ENCODE measurements at places on chromosomes 7 and 10.
A peak's percentile ranks its signal among the peaks of the same experiment; 100 is the strongest.

GRCh38 chr7:123440101-123440548, 94.3 kb downstream of the IQUB start:
- DNase-seq: no peak

GRCh38 chr10:28530751-28531150, 2.2 kb upstream of the WAC start:
- DNase-seq: no peak

GRCh38 chr7:94042381-94042780, 38.2 kb upstream of the BET1 start:
- no peak for DNase-seq

DNA sequence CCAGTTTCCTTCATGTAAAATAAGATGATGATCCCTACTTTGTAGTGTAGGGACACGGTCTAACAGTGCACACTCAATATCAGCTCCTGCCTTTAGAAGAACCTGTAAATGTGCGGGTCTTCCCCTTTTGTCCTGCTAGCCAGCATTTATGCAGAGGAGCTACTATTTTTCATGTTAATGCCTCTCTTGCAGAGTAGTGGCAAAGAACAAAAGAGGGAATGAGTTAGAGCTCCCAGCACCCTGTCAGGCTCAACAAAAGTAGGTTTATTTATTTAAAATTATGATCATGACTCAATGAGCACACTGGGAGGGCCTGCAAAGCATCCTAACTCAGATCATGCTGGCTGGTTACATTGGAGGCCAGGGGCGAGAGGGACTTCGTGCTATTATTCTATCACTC, 414.5 kb upstream of the COBL start:
- DNase-seq: no peak

- no peak for DNase-seq
Observed at GRCh38 chr10:102945449-102945848, 27.4 kb downstream of the CNNM2 start.

DNA sequence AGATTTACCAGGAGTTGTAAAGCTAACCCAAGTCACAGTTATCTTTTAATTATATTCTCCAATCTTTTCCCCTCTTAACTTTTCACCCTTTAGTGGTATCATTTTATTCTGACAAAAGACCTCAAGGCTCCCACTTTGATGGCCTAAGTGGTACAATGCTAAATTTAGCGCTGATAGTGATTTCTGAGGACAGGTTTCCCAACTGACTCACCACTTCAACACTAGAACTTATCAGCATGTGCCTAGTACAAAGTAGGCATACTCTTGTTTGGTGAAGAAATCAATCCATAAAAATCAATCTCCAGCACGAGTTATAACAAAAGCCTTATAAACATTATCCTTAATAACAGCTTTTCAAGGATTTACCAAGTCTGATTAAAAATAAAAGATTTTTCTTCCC, 7.5 kb downstream of the SNX13 start:
- no peak for DNase-seq

DNA sequence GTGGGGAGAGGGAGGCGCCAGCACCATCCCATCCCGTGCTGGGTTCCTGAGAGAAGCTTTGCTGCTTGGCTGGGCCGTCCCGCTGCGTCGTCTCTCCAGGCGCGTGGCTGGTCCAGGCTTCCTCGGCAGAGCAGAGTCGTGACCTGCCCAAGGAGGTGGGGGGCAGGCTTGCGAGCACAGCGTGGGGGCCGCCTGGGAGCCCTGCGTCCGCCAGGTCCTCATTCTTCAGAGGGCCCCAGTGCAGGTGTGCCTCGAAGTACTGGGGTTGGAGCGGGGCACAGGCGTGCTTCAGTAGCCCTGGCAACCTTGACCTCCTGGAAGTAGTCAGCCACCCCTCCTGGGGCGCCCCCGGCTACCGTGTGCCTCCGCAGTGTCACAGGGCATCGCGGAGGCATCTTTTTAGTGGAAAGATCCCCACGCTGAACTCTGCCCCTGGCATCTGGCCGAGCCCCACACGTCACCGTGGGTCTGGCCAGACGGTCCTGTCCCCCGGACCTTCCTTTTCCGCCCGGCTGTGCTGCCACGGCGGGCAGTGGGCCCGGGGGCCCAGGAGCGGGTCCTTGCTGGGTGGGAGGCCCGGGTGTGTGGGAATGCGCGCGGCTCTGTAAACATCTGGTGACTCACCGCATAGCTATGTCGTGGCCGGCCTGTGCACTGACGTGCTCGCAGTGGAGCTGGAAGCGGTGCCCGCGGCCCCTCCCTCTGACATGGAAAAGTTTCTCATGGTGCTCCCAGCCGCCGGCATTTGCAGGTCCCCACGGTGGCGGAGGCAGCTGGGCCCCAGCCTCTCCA, 6.4 kb downstream of the MAFK start:
- DNase-seq: no peak

GRCh38 chr10:79286318-79286951, 60.8 kb upstream of the PPIF start:
- DNase-seq: peak; percentile 80

DNA sequence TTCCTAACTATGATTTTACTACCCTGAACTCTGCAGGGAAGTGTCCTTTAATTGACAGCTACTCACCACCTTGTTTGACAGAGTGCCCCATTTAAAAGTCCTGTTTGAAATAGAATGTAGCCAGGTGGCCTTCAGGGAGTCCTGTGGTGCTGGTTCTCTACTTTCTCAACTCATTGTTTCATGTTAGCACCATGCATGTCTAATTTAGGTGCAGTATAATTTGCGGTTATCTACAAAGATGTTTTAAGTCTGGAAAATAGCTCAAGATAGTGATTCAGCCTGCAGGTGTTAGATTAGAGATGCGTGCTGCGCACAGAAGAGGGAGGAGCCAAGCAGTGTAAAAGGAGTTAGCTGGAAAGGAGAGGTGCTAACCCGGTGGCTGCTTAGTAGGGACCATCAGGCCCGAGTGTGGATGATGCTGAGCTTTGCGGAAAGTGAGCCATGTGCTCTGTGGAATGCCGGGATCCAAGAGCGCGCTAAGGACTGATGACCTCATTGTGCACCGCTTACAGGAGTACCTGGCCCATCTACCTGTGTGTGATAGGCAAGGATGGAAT, 1.2 kb downstream of the CCM2 start:
- DNase-seq: peak; percentile 58
